ENCODE measurements at places on chromosomes 16 and 17.

DNA sequence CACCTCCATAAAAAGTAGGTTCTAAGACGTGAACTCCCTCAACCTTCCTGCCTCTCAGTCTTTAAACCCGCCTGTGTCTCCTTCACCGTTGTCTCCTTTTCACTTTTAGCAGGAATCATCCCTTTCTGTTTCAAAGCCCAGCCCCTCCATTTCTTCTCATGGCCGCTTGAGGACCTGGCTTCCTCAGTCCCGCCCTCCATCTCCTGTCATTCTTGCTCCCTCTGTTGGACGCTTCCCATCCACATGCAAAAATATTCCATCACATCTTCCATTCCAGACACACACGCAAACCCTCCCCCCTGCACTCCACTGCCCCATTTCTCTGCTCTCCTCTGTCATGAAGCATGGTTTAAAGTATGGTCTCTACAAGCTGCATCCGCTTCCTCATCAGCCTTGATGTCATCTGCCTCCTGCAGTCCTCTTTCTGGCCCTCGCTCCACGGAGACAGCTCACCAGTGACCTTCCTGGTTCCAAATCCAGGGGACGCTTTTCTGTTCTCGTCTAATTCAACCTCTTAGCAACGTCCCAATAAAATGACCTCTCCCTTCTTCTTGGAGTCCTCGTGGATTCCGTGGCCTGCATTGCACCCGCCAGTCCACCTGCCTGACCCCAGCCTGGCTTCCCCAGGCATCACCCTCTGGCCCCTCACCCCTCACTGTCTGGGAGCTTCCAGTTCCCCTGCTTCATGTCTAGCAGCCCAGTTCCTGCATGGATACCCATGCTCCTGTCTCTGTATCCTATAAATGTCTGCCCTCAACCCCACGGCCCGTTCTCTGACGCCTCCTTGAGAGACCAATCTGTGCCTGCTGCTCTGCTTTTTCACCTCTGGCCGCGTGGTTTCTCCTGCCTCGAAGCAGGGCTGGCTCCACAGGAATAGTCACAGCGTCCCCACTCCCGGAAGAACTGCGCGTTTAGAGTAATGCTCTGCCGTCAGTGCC is 26.2 kb downstream of the ANKRD40 start:
- no peak for DNase-seq

- no peak for DNase-seq
Observed at GRCh38 chr17:52207796-52208195, 49.3 kb upstream of the CA10 start.

DNA sequence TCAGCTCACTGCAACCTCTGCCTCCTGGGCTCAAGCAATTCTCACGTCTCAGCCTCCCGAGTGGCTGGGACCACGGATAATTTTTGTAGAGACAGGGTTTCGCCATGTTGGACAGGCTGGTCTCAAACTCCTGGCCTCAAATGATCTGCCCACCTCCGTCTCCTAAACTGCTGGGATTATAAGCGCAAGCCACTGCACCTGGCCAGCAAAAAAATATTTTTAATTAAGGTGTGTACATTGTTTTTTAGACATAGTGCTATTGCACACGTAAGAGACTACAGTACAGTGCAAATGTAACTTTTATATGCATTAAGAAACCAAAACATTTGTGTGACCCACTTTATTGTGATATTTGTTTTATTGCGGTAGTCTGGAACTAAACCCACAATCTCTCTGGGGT is 49.0 kb downstream of the NACA2 start:
- DNase-seq, result no peak

- DNase-seq, result no peak
Observed at GRCh38 chr17:14730821-14731220, 429.9 kb downstream of the HS3ST3B1 start.

GRCh38 chr17:58783380-58783779 is 27.7 kb downstream of the PPM1E start:
- no peak for DNase-seq

DNA sequence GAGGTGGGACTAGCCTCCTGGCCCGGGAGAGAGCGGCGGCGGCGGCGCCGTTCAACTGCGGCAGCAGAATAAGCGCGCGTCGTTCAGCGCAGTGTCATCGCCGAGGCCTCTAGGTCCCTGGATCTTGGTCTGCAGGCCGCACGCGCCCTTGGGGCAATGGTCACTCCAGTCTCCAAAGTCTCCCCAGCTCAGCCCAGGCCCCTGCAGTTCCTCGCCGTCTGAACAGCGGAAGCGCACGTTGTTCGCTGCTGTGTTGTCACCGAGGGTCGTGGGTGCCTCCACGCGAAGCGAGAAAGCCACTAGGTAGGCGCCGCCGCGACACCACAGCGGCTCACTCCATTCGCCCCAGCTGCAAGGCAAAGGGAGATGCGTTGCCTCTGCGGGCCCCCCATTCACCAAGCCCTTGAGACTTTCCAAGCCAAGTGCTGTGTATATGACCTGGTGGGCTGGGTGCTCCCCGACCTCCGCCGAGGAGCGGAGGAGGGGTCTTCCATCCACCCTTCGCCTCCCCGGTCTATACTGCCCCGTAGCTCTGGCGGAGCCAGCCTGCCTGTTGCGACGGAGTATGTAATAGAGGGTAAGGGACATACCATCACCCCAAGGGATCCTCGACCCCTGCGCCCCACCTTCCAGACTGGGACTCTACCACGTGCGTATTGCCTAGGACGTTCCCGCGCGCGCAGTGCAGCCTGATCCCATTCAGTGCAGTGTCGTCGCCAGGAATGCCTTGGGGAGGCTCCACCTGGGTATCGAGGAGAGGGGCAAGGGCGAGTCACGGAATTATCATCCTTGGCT is 656 bp downstream of the VMO1 start:
- DNase-seq, result no peak

Measured in activated CD4-positive, alpha-beta T cell treated with anti-CD3 and anti-CD28 coated beads for 24 hours (primary cell).